ENCODE measurements at places on chromosomes 2 and 18.

DNA sequence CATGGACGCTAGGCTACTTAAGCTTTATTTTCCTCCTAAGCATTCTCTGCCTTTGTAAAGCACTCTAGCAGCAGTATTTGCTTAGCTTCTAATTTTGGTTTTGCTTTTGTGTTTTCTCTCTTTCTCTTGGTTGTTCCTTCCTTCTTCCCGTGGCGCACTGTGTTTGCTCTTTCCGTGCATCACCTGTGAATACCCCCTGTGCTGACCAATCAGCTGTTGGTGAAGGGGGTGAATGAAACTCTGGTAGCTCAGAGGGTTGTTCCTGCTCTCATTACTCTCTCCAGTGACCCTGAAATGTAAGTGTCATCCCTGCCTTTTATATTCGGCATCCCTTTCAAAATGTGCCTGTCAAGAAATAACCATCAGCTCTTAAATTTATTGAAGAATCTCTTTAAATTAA, 45.5 kb upstream of the TNFRSF11A start:
- no peak for DNase-seq

GRCh38 chr2:202261531-202261930, 4.0 kb upstream of the NOP58 start:
- no peak for DNase-seq

DNA sequence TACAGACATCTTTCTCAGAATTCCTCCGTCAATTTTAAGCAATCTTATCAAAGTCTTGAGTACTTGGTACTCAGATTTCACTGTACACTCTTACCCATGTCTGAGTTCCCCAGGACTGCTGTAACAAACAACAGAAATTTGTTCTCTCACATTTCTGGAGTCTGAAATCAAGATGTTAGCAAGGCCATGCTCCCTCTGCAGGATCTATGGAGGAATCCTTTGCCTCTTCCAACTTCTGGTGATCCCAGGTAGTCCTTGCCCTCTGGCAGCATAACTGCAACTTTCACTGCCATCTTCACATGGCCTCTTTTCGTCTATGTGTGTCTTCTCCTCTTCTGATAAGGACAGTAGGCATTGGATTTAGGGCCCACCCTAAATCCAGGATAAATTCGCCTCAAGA, 17.1 kb upstream of the CACNB4 start:
- DNase-seq: no peak

DNA sequence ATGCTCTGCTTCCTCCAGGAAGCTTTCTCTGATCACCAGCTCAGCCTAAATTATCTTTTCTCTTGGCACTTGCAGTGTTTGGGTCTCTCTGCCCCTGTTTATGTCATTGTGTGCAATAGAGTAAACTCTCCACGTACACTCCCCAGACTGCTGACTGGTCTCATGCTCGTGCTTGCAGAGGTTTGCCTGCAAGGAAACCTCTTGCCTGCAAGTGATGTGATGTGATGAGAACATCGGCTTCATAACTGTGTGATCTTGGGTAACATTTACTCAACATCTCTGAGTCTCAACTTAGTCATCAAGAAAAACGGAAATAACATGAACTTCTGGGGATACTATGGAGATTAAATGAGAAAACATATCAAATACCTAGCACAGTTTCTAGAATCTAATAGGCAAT, 92.3 kb downstream of the BIN1 start:
- no peak for DNase-seq

DNA sequence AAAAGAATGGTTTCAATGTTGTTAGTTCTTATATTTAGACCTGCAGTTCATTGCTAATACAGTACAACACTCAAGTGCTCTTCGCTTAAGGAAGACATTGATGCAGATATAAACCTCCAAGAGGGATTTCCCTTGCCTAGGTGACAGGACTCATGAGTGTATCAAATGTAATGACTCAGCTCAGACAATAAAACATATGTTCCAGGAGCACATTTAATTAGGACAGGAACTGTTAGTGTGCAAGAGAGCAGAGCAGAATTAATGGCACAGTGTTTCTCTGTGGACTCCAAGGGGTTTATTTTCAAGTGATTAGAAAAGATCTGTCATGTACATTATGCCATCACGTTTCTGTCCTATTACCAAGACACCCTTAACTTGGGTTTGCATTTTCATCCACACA, 375.0 kb downstream of the LRRTM4 start:
- no peak for DNase-seq

DNA sequence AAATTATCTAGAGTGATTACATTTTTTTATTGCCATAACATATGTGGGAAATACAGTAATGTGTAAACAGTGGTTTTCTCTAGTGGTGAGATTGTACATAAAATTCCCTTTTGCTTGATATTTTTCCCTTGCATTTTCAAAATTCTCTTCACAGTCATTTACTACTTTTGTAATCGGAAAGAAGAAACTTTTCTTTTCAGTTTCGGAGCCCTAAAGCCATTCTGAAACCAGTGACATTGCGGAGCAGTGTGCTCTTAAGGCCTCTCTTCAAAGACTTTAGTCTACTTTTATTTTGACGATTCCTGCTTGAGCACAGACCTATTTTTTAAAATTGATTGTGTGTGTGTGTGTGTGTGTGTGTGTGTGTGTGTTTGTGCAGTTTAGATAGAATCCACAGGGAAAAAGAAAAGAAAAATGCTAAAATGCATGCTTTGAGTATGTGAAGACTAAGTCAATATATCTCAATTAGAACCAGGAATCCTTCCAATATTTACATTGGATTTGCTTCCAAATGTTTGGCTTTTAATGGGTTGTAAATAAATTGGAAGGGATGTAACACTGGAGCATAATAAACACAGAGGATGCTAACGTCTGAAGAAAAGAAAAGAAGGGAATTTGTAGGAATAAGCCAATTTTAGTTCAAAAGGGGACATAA, 357.4 kb downstream of the RND3 start:
- DNase-seq: no peak

DNA sequence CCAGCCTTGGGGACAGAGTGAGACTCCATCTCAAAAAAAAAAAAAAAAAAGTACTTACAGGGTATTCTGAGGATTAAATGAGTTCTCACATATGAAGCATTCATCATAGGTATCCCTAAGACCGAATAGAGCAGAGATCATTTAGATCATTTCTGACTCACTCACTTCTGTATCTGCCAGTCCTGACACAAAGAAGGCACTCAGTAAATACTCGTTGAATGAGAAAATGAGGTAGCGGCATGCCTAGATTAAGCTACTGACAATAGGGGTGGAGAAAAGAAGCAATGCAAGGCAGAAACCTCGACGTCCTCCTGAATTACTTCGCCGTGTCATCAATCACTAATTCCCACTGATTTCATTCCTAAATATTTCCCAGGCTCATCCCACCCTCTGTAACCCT, 103.8 kb downstream of the GREB1L start:
- no peak for DNase-seq

DNA sequence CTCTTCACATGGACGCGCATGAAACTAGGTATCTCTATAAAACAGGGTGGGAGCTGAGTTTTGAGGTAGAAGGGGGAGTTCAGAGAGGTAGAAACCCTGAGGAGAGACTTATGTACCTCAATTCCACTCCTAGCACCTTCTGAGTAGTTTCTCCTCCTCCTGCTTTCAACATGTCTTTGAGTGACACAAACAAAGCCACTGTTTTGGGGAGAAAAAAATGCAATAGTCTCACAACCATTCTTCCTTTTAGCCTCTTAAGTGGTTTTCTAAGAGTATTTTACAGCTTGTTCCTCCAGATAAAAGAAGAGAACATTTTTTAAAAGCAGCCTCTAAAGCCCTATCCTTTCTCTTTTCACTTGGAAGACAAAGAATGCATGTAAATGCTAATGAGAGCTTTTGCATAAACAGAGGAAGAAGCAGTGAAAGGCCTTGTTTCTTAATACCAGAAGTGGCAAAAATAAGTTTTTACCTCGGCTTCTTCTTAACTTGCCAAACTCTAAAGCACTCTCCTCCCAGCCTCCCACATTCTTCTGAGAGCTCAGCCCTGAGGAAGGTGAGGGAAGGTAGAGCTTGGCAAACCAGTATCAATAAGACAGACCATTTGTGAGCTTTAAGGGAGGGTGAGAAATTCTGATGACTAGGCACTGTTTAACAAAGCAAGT, 1304.4 kb upstream of the ACVR2A start:
- DNase-seq: no peak

DNA sequence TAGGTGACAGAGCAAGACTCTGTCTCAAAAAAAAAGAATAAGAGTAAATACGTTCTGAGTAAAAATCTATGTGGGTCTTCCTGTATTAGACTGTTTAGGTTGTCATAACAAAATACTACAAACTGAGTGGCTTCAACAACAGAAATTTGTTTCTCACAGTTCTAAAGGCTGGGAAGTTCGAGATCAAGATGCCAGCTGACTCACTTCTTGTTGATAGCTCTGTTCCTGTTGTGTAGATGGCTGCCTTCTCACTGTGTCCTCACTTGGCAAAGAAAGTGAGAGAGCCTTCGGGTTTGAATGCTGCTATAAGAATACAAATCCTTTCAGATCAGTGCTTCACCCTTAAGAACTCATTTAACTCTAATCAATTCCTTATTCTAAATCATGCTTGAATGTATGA, 430.0 kb upstream of the VWC2L start:
- no peak for DNase-seq

GRCh38 chr2:94923196-94923595, 52.0 kb downstream of the TEKT4 start:
- no peak for DNase-seq

DNA sequence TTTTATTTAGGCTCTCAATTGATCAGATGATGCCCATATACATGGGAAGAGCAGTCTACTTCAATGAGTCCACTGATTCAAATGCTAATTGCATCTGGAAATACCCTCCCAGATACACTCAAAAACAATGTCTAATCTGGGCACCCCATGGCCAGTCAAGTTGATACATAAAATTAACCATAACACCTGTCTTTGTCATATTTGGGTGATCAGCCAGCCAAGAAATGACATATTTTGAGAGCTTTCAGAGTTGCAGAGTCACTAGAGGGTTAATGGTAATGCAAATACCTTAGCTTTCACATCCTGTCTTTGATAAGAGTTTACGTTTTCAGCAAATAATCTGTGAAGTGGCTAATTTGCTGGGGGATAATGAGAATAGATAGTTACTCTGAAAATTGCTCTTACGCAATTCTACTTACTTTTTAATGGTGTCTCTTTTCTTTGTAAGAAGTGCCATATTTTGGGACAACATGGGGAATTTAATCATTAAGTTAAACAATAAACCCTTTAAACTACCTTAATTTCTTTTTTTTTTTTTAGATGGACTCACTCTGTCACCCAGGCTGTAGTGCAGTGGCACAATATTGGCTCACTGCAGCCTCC, 49.1 kb downstream of the CCDC195 start:
- DNase-seq: no peak

- DNase-seq: no peak
Measured at GRCh38 chr2:119283873-119284331, 60.3 kb downstream of the STEAP3 start.

DNA sequence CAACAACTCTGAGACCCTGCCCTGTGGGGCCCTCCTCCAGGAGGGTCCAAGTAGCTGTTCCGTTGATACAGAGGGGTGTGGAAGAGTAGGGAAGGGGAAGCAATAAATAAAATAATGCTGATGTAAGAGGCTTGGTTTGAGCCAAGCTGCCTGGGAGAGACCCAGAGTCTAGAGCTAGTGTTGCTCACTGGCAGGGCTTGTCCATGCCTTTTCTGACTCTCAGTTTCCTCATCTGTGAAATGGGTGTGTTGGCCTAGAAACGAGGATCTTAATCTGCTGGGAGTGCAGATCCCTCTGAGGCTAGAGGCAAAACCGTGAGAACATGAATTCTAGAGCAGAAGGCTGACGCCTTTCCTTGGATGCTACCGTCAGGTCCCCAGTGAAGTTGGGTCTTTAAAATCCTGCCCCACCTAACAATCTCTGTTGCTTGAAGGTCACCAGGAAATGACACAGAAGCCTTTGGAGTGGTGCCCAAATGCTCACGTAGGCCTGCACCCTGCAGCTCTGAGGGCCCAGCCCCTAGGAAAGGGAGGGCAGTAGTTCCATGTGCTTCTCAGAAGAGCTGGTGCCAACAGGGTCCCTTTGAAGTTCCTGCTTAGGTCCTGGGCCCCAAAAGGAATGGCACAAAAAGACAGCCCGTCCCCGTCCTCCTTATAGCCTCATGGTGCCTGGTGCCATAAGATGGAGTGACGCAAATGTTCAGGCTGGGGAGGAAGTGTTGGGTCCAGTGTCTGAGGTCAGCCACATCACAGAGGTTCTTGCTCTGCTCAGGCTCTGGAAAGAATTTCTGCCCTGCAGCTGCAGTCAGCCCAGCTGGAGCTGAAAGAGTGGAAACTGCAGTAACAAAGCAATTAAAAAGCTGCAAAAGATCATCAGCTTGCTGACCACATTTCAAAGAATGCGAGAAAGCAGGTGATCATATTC, 73.2 kb upstream of the SMAD2 start:
- no peak for DNase-seq

GRCh38 chr2:240387669-240388358, 47.6 kb upstream of the GPC1 start:
- DNase-seq: no peak

DNA sequence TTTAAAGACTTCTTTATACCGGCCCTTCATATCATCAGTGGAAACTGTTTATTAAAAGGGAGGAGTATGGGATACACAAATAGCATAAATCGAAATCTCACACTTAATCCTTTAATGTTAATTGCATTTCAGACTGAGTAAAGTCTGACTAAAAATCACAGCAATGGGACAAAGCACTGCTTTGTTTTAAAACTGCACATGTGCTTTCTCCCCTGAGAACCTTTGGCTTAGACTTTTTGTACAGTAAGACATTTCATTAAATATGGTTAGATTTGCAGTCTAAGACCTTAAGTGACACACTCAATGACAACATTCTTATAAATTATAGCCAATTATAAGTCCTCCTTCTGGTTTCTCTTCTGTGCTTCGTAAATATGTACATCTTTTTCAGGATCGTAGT, 12.5 kb downstream of the METTL21A start:
- no peak for DNase-seq

- DNase-seq: no peak
Measured at GRCh38 chr18:78679031-78679430, 300.6 kb upstream of the SALL3 start.

DNA sequence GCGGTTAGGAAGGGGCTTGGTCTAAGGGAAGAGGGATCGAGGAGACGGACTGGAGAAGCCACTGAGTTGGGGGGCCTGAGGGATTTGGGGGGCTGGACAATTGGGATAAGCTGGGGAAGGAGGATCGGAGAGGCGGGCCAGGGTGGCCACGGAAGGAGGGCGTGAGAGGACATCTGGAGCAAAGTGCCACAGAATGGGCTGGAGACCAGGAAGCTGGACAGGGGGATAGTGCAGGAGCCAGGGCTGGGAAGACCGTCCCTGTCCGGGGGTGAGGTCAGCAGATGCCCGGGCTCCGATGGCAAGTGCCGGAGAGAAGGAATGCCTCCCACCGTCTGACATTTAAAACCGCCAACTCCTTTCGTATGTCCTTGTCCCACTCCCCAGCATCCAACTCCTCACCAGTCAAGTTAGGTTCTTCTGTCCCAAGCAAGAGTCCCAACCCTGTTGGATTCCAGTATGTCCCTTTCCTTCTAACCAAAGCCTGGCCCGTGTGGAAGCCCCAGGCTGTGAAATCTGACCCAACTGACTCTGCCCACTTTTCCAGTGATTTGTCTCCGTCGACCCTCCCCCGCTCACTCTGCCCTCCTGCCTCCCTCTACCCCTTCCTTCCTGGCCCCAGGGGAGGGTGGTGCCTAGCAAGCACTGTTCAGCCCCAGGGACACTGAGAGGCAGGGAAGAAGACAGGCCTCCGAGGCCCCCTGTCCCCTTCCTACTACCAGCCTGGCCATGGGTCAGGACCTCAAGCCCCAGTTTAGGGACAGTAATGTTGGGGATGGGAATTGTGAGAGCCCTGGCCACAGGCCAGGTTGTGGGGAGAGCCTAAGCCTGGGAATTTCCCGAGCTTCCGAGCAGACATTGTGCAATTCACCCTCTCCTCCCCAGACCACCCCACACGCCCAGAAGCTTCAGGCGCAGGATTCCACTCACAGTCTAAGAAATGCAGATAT, 31.5 kb upstream of the TMBIM1 start:
- DNase-seq: peak; percentile 39

All from hematopoietic multipotent progenitor cell treated with erythropoietin and hydrocortisone succinate and interleukin-3 and kit ligand, for 17 days (in vitro differentiated cells).